ENCODE measurements at places on chromosomes 11 and 22.

DNA sequence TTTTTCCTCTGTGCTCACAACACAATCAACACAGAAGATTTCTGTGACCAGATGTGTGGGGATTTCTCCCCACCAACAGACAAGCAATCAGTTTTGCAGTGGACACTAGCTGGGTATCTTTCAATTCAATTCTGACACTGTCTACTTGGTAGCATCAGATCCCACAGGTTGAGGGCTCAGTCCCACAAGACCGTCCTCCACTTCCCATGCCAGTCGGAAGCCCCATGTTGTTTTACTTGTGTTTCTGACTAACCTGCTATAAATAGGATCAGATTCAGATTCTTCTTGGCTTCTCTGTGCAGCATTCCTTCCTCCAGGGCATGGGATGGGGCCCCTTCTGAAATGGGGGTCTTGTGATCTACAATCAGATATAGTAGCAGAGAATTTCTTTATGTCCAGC, 19.6 kb downstream of the ACER3 start:
- DNase-seq, result no peak

- DNase-seq, result peak; percentile 50
Measured at GRCh38 chr11:32259641-32260081, 168.8 kb downstream of the RCN1 start.

DNA sequence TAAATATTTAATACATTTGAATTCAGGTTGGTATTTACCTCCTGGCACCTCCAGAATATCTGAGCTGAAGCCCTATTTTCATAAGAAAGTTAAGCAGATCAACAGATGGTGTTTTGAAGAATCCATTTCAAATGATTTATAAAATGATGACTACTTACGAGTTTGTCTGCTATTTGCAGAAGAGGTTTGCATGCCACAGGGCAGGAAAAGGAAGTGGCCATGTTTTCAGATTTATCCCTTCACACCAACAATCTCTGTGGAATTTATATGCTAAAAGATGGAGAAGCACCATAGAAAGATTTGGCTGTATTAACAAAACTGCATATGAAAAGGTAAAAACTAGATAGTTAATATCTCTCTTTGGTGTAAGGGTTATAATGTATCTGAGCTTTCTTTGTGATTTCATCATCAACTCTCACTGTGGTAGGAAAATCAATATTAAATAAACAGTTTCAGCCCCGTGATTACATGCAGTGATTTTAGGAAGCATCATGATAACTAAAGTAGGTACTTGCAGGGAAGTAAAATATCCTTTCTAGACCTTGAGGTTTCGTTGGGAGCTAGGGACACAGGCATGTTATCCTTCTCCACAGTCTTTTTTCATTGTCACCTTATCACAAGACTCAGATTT, 2.6 kb downstream of the BMAL1 start:
- DNase-seq, result peak; percentile 21

DNA sequence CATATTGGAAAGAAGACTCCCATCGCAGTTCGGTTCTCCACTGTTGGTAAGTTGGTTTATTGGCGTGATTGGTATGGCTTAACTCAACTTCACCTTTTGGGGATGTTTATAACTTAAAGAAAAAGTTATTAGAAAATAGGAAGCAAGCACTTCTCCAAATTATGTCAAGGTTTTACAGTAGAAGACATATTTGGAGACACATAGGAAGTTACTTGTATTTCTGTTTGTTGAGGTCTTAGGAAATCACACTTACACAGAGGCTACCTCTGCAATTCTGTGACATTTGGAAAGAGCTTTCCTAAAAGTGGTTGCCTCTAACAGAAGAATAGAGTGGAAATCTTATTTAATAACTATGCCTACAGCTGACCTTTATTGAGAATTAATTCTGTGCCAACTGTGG, 12.3 kb downstream of the CAT start:
- DNase-seq, result no peak

DNA sequence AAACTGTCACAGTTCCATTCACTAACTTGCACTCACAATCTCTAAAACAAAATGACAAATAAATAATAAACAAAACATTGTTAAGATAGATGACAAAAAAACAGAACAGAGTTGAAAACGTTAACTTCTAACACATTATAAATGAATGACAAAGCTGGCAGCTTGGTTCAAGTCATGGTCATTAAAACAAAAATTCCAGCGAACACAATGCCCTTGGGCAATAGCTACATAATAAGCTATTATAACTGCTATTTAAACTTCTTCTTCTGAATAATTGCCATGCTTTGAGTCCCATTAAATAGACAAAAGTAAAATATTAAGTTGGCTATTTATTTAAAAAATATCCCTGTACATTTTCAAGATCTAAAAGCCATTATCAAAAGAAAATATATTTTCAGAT, 54.7 kb downstream of the PICALM start:
- no peak for DNase-seq

DNA sequence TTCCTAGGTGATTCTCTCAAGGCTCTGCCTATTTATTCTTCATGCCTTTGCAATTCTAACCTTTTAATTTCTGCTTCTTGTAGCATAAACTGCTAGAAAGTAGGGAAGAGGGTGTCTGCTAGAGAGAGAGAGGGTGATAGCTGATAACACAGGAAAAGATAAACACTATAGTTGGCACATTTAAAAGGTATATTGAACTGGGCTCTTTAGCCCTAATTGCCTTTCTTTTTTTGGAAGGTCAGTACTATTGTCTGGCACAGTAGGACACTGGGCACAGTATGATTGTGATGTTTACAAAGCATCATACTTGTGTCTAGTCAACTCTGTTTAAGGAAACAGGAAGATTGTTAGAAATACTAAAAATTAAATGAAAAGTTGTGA, 33.3 kb downstream of the TEAD1 start:
- DNase-seq, result no peak
